Activated CD4-positive, alpha-beta T cell treated with anti-CD3 and anti-CD28 coated beads, Interleukin-2, amount 10 ng/mL, durations not matched to agents 24 days and 14 days (primary cell): ENCODE measurements at places on chromosomes 3 and 15. TPM values are rescaled to one million over a fixed set of nuclear protein-coding genes. Genes with fewer than 3 reads are reported as not detected.

GRCh38 chr15:66564136-66565041 lies 1.4 kb downstream of the LCTL start:
- no peaks in the 10 kb centered on the region for H3K36me3 ChIP-seq
- no peak overlapping the region for H3K4me3 ChIP-seq
- H3K27me3 ChIP-seq, result no peaks in the 10 kb centered on the region
- H3K4me1 ChIP-seq, result peaks cover 7% of the 10 kb centered on the region

DNA sequence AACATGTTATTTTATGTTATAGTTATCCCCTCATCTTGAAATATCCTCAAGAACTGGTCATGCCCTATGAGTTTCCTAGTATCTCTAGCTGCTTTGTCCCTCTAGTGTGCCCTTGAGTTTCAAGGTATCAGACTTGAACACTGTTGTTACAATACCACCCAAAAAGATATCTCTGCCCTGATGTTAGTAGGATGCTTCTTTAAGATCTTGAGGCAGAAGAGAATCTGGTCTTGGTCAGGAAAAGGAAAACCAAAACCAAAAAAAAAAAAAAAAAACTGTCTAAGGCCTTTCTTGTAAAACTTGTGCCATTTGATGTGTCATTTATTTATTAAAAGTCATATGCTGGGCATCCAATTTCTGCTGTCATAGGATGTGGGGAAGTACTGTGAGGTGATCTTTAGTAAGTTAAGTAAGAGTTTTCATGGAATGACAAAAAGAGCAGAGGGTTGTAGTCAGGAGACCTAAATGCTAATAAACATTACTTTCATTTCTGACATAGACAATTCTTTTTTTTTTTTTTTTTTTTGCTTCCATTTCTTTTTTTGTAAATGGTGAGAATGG lies 229.7 kb downstream of the NECTIN3 start:
- peak overlapping the region; percentile 12 for H3K4me3 ChIP-seq
- H3K27ac ChIP-seq, result peak overlapping the region; percentile 4
- no peaks in the 10 kb centered on the region for H3K36me3 ChIP-seq

Gene PLA2G4D
- total RNA-seq, result not detected in 2 replicates

Gene FXR1
- 149 and 161 TPM in 2 replicates for total RNA-seq

DNA sequence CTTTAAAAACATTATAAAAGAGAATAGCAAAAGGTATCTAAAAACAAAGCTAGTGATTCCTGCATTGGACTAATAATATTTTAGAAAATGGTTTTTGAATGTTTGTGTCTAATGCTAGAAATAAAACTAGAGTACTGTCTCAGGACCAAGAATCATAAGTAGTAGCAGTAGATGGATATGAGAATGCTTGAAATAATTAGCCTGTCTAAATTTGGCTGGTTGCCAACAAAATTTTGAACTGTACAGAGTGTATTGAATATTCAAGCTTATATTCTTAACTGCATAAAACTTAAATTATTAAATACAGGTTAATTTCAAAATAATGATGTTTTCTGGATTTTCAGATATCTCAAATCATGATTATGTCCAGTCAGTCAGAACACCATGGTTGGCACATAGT lies 14.0 kb downstream of the ABHD5 start:
- H3K27me3 ChIP-seq, result no peaks in the 10 kb centered on the region
- DNase-seq, result no peak
- no peak overlapping the region for H3K4me3 ChIP-seq
- no peak overlapping the region for H3K27ac ChIP-seq

Gene CLDN16
- total RNA-seq, result not detected in 2 replicates

DNA sequence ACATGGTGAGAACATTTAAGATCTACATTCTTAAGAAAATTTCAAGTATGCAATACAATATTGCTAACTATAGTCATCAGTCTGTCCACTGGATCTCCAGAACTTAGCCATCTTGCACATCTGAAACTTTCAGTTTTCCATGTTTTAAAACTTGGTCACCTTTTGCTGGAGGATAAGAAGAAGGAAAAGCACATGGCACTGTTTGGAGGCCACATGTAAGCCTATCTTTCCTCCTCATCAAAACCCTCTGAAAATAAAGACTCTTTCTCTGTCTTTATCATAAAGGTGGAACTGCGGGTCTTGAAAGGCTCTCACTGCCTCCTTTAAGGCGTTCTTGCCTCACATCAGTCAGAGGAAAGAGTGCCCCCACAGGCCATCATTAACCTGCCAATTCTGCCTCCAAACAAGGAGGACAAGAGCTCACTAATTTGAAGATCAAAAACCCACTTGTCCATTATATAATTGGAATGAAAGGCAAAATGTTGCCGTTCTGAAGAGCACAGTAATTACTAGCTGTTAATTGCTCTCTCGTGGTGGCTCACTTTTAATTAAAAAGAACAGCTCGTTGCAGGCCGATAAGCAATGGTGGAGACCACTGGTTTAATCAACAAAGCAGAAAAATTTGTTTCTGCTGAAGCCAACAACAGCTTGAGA lies 157.8 kb downstream of the MECOM start:
- H3K36me3 ChIP-seq, result no peaks in the 10 kb centered on the region
- H3K27me3 ChIP-seq, result peaks cover 9% of the 10 kb centered on the region
- H3K27ac ChIP-seq, result no peak overlapping the region
- H3K4me3 ChIP-seq, result no peak overlapping the region
- DNase-seq, result no peak

Gene SLC22A13
- total RNA-seq, result 0.47 and 0.54 TPM in 2 replicates

- no peak for DNase-seq
- peaks cover 13% of the 10 kb centered on the region for H3K27me3 ChIP-seq
- no peak overlapping the region for H3K27ac ChIP-seq
- no peak overlapping the region for H3K4me3 ChIP-seq
- H3K36me3 ChIP-seq, result no peaks in the 10 kb centered on the region
- no peaks in the 10 kb centered on the region for H3K4me1 ChIP-seq
Measured at GRCh38 chr3:72903004-72903403, 15.2 kb downstream of the GXYLT2 start.

DNA sequence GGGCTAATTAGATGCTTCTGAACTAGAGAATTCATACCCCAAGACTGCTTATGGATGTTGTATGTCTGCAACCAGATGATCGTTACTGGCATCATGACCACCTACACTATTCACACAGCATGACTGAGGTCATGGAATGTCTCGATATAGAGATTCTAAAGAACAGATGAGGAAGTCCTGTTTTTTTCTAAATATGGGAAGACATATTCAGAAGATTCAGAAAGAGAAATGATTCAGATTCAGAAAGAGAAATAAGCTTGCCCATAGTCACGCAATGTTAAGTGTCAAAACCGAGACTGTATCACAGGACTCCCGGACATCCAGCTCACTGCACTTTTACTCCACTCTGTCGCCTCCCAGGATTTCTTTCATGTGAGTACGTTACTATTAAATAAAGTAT lies 136.2 kb downstream of the TPRG1 start:
- H3K36me3 ChIP-seq, result peaks cover 18% of the 10 kb centered on the region
- peak overlapping the region; percentile 92 for H3K27ac ChIP-seq
- no peaks in the 10 kb centered on the region for H3K27me3 ChIP-seq

Gene CGNL1
- total RNA-seq, result not detected in 2 replicates
